Upper lobe of left lung (tissue), 6 donors: ENCODE measurements at places on chromosomes 7 and 10.
A peak's percentile ranks its signal among the peaks of the same experiment; 100 is the strongest.

DNA sequence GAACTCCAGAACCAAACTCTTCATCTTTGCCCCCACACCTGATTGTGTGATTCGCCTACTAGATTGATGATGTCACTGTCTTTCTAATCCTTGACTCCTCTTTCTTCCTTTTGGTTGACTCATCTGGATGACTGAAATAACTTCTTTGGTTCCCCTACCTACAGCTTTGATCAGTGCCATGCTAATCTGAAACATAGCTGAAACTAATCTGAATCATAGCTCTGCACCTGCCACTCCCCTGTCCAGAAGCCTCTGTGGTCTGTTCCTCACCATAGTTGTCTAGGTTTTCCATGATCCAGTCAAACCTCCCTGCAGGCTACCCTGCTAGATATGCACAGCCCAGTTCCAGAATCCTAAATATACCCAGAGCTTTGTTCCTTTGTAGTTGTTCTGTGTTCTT, 51.9 kb downstream of the ZNF365 start:
- no peak for DNase-seq

- DNase-seq, result no peak
These were observed 42.6 kb upstream of the ANAPC16 start for GRCh38 chr10:72173262-72173618.

DNA sequence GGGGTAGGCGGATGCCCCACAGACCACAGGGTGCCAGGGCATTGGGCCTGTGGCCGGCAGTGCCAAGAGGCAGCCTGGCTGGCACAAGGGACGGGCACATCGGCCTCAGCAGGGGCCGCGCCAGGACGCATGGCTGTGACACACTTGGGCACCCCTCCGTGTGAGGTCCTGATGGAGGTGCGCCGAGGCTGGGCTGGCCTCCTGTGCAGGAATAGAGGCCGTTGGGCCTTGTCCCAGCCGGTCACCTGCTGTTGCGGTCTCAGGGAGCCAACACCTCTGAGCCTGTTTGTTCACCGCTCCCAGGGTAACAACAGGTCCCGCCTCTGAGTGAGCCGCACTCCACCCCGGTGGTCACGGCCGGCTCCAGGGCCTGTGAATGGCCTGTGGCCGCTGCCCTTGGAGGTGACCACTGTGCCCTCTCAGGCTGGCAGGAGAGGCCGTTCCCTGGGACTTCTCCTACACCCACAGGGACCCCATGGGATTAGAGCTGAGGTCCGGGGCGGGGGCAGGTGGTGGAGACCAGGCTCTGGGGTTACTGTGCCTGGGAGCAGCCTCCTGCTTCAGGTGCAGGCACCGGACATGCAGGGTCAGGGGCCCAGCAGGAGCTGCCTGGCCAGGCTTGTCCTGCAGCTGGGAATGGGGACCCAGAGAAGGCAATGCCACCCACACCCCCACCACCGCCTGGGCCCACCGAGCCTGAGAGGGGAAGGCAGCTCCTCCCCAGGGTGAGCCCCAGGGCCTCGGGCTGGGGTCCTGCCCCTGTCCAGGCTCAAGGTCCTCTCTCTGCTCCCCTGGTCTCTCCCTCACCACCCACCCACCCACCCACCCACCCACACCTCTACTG, 12.0 kb downstream of the PWWP2B start:
- peak; percentile 87 for DNase-seq

DNA sequence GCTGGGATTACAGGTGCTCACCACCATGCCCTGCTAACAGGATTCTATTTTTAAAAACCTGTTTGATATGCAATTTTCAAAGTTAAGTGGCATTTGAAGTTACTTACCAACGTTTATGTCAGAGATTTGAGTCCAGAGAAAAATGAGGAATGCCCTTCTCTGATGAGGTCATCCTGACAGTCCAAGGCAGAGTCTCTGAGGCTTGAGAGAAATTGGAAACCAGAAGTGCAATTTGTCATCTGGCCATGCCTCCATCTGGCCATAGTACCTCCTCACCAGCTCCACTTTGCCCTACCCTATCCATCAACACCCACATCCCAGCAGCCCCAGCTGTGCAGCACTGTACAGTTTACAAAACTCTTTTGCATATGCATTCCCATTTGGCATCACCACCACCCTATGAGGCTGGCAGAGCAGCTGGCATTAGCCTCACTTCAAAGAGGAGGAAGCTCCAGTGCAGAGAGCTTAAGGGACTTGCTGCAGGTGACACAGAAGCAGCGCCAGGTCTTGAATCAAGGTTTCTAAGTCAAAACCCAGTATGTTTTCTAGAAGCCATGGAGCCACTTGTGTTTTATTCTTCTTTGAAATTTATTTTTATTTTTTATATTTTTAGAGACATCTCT, 54.5 kb upstream of the PDZD8 start:
- no peak for DNase-seq

- DNase-seq, result no peak
These were observed 2.0 kb downstream of the GAL3ST4 start for GRCh38 chr7:100166317-100166940.

DNA sequence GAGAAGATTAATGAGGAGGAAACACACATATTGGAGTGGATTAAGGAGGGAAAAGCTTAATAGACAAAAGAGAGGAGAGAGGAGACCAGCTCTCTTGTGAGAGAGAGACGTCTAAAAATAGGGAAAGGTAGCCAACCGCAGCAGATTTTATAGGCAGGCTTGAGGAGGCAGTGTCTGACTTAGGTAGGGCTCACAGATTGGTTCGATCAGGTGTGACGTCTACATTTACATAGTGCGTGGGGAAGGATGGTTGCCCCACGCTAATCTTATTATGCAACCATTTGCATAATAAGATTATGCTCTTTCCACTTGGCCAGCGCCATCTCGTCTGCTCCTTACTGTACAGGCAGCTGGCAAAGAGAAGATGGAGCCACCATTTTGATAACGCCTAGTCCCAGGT, 122.0 kb downstream of the MARCHF5 start:
- no peak for DNase-seq

DNA sequence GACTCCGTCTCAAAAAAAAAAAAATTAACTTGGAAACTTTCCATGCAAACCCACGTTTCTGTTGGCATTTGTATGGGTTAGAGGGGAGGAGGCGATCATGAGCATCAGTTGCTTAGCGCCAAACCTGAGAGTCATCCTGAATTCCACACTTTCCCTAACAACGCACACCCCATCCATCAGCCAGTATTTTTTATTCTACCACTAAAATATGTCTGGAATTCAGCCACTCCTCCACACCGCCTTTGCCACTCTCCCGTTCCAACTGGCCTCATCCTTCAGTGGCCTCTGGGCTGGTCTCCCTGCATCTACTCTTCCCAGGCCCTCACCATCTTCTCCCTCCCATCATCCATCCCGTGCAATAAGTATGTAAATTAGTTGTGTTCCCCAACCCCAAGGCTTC, 4.7 kb upstream of the LMBR1 start:
- no peak for DNase-seq

- DNase-seq, result no peak
These were observed at the start of gene PLPP4 for GRCh38 chr10:120456626-120457430. Gene PLPP4 (plus strand): TSS chr10:120457227. CDS start chr10:120457306, 79 bp downstream.

GRCh38 chr7:93015779-93016481, 101.8 kb downstream of the SAMD9 start:
- no peak for DNase-seq

DNA sequence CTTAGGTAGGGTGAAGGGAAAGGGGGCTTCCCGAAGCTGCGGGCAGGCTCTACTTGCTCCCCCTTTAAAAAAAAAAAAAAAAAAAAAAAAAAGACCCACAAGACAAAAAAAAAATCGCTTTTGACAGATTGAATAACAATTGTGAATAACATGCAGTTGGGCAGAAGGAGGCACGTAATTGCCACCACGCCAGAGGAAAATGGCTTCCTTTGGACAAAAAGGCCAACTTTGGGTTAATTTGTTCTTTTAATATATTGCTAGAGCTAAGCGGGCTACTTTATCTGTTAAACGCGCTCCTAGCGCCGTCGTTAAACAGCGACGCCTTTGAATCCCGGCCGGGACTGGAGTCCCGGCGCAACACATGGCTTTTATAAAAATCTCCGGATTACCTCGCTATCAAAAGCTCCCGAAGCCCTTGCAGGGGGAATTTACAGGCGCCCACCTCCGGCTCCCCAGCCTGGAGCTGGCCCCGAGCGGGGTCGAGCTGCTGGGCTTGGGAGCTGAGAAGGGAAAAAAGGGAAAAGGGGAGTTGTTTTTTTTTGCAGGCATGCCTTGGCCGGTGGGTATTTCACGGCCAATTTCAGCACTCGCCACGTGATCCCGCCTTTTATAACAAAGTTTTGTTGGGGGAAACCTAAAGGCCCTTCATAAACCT, 1.2 kb downstream of the HOXA11 start:
- no peak for DNase-seq

GRCh38 chr7:39458061-39458745, 108.0 kb upstream of the YAE1 start:
- DNase-seq, result no peak

- no peak for DNase-seq
These were observed 145.5 kb downstream of the OTUD1 start for GRCh38 chr10:23584396-23584795.

- no peak for DNase-seq
These were observed 248.1 kb downstream of the AHR start for GRCh38 chr7:17546592-17546991.

DNA sequence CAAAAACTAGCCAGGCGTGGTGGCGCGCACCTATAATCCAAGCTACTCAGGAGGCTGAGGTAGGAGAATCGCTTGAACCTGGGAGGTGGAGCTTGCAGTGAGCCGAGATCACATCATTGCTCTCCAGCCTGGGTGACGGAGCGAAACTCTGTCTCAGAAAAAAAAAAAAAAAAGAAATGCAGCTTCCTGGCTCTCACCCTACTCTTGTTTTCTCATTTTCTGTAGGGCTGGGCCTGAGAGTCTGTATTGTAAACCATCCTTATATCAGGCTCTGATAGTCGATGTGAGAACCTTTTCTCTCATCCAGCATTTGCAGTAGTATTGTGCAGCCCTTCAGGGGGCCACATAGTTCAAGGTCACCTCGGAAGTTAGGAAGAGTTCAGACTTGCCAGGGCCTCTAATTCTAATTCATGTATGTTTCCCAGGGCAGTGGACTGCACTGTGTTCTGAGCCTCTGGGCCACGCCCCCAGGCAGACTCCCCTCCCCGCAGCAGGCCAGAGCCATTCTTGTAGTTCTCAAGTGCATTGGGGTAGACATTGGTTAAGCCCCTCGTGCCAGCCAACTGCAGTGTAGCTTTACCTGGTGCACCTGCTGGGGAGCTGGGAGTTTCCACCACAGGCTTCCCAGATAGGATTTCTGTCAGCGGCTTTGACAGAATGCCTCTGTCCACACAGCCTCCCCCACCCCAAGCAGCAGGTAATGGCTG, 38.3 kb upstream of the PDCD4 start:
- DNase-seq, result no peak

DNA sequence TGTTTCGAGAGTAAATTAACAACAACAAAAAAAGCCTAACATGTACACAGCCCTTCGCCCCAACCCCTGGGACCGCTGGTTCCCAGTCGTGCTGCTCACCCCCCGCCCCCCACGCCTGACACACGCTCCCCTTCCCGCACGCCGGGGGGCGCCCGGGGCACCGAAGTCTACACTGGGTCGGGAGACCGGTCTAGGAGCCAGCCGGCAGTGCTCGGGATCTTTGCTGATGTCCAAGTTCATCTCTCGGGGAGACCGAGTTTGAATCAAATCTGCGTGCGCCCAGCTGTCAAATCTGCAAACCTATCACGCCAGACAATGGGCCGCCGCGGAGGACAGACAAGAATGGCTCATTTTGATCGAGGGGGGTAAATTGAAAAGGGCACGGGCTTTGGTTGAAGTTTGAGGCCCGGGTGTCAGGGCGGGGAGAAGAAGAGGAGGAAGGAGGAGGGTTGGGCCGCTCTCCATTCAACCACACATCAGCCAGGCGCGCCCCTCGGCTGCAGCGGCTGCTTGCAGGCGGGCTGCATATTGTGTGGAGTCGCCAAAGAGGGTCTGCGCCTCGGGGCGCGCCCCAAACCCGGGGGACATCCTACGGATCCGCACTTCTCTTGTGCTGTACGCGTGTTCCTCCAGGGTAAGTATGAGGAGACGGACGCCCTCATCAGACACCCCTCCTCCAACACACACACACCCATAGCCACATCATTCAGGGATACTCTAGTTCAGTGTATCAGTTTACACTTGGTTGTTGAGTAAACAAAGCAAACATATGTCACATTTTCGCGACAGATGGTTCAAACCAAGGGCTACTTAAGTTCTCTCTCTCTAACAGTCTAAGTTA, 1.3 kb upstream of the GFRA1 start:
- DNase-seq, result peak; percentile 77

DNA sequence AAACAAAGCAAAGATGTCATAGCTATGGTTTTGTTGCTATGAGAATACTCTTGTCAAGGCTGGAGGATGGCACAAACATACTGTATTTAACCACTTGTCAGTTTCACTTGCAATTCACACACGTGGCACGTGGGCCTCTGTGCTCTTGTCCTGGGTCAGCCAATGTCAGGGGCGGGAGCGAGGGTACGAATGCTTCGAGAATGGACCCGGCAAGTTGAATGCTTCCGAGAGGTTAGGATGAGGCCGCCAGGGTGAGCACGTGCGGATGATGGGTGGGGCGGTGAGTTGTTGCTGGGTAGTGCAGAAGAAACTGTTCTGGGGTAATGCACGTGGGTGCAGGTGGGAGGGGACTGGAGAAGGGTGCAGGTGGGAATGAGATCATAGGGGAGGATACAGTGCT, 10.4 kb upstream of the OCM2 start:
- no peak for DNase-seq

DNA sequence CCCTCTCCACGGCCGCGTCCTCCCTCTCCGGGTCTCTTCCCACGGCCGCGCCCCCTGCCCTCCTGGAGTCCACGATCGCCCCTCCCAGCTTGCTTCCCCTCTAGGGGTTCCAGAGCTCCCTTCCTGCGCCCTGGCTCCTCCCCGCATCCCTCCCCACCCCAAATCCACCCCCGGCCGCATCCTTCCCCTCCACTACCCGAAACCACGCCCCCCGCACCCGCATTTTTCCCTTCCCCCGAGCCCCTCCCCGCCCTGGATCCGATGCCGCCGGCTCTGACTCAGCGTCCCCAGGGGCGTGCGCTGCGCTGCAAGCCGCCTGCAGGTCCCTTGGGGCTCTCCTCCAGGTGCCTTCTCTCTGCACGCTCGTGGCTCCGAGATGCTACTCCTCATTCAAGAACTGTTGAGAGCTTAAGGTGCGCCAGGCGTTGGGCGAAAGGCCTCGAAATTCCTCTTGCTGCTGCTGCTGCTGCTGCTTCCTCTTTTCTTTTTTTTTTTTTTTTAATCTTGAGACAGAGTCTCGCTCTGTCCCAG, 372 bp upstream of the TMEM130 start:
- DNase-seq, result peak; percentile 30

- no peak for DNase-seq
These were observed 34.2 kb downstream of the C7orf33 start for GRCh38 chr7:148624735-148625134.

DNA sequence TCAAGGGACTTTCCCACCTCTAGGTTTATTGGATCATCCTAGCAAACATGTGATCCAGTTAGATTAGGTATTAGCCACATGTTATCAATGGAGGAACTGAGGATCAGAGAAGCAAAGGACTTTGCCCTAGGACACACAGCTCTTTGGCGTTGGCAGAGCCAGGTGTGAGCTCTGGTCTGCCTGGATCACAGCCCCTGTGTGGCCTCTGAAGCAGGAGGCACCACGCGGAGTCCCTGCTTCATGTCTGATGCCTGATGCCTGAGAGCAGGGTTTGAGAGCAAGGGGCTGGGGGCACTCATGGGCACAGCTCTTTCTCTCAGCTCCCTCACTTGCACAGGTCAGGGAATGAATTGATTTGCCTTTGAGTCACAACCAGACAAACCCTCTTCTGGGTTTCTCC, 64.7 kb upstream of the CTBP2 start:
- no peak for DNase-seq
